ENCODE measurements at places on chromosomes 7 and 10.

GRCh38 chr10:112517451-112517862 is 70.4 kb downstream of the VTI1A start:
- DNase-seq = no peak

- DNase-seq = no peak
These were observed 16.3 kb upstream of the SLC29A4 start for GRCh38 chr7:5266191-5267028.

DNA sequence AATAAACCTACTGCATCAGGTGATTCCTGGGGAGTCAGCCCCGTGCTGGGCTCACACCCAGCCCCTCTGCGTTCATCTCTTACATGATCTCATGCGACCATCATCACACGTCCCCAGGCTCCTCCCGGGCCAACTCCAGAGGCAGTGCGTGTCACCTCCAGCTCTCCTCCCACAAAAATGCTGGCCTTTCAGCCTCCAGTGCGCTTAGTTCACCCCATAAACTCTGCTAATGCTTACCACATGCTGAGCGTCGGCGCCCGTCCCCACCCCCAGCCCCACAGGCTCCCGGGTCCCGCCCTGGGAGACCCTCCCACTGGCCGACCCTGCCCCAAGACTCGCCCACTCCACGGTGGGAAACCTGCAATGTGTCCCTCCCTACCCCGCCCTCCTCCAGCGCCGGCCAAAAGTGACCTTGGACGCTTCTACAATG is 816 bp upstream of the SDK1 start:
- DNase-seq = peak; percentile 13

GRCh38 chr7:156629873-156630272 is 10.7 kb upstream of the RNF32 start:
- no peak for DNase-seq

GRCh38 chr10:32210306-32211045 is 136.5 kb downstream of the EPC1 start:
- DNase-seq = peak; percentile 47

DNA sequence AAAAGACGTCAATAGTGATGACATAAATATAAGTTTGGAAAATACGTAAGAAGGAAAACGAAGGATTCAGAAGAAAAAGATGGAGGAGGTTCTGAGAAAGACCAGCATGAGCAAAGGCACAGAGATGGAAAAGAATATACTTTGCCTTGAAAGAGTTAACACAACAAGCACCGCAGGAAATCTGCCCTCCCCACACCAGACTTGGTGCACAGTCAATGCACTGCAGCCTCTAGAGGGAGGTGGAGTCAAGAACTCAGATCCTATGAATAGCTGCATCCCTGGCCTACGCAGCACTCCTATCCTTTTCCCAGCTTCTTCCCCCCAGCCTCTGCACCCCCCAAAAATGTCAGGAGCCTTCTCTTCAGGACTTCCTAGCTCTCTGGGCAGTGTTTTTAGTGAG is 1370.6 kb upstream of the LRRTM3 start:
- no peak for DNase-seq
